ENCODE measurements at places on chromosomes 2 and 18.

DNA sequence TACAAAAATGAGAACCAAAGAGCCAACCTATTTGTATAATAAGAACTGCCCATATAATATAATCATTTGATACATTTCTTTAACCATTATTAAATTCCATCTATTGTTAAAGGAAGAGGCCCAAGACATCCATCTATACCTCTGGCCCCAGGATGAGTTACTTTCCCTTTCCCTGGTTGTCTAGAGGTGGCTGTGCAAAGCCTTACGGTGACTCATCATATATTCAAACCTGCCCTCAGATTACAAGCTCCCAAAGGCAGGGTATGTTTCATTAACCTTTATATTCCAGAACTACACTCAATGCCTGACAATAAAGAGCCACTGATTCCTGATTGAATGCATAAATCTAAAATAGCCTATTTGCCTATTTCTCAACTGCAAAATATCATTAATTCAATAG lies 105.8 kb upstream of the PID1 start:
- H3K27me3 ChIP-seq, result no peaks in the 10 kb centered on the region
- DNase-seq, result no peak
- H3K27ac ChIP-seq, result no peak overlapping the region
- no peaks in the 10 kb centered on the region for H3K4me1 ChIP-seq

- H3K27me3 ChIP-seq, result no peaks in the 10 kb centered on the region
- no peaks in the 10 kb centered on the region for H3K4me1 ChIP-seq
- DNase-seq, result no peak
- no peak overlapping the region for H3K27ac ChIP-seq
Observed at GRCh38 chr2:235394278-235394828, 99.5 kb upstream of the AGAP1 start.

GRCh38 chr2:101793277-101793969 lies 95.9 kb downstream of the MAP4K4 start:
- H3K36me3 ChIP-seq, result no peaks in the 10 kb centered on the region
- H3K27me3 ChIP-seq, result no peaks in the 10 kb centered on the region
- H3K4me1 ChIP-seq, result no peaks in the 10 kb centered on the region

DNA sequence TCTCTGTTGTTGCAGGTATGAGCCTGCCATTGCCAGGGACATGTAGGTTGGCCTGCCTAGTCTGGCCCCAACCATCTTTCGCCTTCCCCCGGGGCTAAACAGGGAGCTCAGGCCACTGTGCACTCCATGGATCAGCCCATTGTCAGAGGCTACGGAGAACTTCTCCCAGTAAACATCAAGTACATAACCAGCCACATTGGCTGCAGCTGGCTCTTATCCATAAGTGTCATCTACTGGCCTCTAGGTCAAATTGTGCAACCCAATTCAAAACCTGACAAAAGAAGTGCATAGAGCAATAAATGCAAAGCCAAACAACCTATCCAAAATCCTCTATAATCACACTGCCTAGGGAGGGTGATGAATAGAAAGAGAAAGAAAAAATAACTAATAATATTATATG lies 418.1 kb upstream of the DCC start:
- H3K27me3 ChIP-seq, result no peaks in the 10 kb centered on the region
- no peak overlapping the region for H3K4me3 ChIP-seq
- H3K27ac ChIP-seq, result no peak overlapping the region
- no peaks in the 10 kb centered on the region for H3K4me1 ChIP-seq
- no peaks in the 10 kb centered on the region for H3K36me3 ChIP-seq
- no peak for DNase-seq

- no peaks in the 10 kb centered on the region for H3K36me3 ChIP-seq
- no peaks in the 10 kb centered on the region for H3K27me3 ChIP-seq
- H3K4me3 ChIP-seq, result no peak overlapping the region
- no peak for DNase-seq
- H3K27ac ChIP-seq, result no peak overlapping the region
Observed at GRCh38 chr18:8988260-8988871, 114.1 kb upstream of the NDUFV2 start.

DNA sequence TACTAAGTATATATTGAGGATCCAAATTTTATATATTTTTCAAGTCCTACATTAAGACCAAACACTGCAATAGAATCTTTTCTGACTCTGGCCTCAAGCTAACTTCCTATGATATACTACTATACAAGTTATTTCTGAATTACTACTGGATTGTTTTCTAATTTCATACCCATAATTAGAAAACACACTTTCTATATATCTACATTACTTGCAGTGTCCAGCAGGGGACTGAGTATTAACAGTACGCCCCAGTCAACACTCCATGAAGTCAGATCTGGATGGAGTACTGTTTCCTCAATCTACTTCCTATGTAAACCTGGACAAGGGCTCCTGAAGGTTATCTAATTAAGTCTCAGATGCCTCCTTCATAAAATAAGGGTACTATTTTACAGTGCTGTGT lies 26.5 kb downstream of the RMP24 start:
- H3K27me3 ChIP-seq, result no peaks in the 10 kb centered on the region
- no peaks in the 10 kb centered on the region for H3K4me1 ChIP-seq
- H3K27ac ChIP-seq, result no peak overlapping the region
- no peaks in the 10 kb centered on the region for H3K36me3 ChIP-seq

Data from breast epithelium (tissue), 4 donors.